Right lung (tissue), 10 donors: ENCODE measurements at places on chromosomes 6 and 20. TPM values are rescaled to one million over a fixed set of nuclear protein-coding genes. Genes with fewer than 3 reads are reported as not detected.
A peak's percentile ranks its signal among the peaks of the same experiment; 100 is the strongest.

Gene TMEM200A
- 2.6 TPM for polyA plus RNA-seq

Gene CFAP61
- polyA plus RNA-seq = 3.5 TPM

- DNase-seq = no peak
These were observed 11.5 kb upstream of the DACT2 start for GRCh38 chr6:168331058-168331457.

- no peak for DNase-seq
These were observed 859.7 kb upstream of the ADGRB3 start for GRCh38 chr6:67775333-67775732.

DNA sequence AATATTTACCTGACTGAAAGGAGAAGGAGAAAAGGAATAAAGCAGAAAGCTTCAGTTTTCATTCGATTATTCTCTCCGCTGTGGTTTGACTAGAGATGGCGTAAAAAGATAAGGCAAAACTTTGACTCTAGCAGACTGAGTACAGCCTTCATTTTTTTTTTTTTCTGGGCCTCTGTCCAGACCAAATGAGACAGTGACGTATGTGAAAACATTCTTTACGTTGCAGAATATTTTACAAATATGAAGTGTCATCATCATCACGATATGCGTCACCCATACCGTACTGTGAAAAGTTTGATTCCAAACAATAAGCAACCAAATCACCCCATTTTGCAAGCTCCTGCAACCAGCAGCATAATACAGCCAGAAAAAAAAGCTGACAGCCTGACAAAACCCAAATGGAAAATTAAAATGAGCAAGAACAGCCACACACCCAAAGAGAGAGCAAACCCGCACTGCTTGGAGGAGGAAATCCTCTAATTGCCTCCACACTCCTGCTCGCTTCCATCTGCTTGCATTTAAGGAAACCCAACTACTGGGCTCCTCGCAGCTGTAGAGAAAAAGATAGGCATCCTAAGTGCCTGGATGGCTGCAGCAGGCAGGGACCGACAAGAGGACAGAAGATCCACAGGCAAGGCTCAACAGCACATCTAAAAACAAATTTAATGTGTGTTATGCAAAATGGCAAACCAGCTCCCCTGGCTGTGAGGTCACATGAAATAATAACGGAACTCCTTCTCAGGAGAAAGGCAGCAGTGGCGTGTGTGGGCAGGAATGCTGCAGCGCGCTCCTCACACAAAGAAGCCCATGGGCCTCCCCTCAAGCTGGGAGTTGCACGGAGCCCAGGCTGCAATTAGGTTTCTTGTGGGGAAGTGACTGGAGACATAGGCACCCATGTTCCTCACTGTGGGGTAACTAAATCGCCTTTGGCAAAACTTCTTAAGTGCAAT lies 113.1 kb downstream of the FYN start:
- peak; percentile 82 for DNase-seq
